ENCODE measurements at places on chromosomes 11 and 22.

- no peak for DNase-seq
These were observed 51.7 kb downstream of the GRAMD4 start for GRCh38 chr22:46671824-46672432.

- DNase-seq = no peak
These were observed 20.3 kb upstream of the WNT11 start for GRCh38 chr11:76226626-76227025.

GRCh38 chr11:12770435-12770834 lies 96.2 kb downstream of the TEAD1 start:
- no peak for DNase-seq

DNA sequence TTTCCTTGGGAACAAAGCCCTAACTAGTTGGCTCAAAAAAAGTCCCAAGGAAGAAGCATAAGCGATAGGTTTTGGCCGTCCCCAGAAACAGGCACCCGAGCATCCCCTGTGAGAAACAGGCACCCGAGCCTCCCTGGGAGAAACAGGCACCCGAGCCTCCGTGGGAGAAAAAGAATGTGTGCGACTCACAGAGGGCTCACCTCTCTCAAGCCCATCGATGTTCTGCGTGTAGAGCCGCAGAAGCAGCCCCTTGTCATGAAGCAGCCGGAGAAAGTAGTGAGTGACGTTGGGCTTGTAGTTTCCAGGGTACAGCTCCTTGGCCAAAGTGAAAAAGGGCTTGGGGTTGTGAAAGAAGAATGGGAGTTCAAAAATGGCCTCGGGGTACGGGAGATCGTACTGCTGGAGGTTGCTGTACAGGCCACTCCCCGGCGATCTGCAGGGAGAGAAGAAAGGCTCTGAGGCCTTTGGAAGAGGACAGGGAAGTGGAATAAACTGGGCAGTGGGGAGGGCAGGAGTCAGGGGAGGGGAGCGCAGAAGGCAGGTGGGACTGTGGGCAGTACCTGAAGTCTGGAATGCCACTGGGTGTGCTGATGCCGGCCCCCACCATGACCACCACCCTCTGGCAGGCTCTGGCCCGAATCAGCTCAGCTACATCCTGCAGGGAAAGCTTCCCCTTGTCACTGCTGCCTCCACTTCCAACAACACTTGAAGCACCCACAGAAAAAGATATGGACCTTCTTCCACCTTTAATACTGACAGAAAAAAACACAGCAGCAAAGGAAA lies 3.2 kb downstream of the SIRT3 start:
- DNase-seq = no peak

DNA sequence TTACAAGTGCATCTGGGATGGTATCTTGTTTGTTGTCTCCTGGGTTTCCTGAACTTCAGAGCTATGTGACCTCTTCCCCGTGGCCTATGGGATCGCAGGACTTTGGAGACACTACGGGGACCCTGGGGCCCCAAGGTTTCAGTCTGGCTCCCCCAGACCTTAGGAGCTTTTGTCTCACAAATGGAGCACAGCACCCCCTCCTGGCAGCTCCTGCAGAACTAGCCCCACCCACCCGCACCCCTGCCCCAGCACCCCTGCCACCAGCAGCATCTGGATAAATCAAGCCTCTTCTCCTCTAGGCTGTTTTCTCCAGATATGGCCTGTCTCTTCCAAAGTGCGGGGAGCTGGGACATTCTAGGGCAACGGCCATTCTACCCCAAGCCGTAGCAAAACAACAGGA lies 10.4 kb downstream of the RCOR2 start:
- peak; percentile 61 for DNase-seq

- no peak for DNase-seq
These were observed 5.7 kb upstream of the FBXO3 start for GRCh38 chr11:33779849-33780528.

DNA sequence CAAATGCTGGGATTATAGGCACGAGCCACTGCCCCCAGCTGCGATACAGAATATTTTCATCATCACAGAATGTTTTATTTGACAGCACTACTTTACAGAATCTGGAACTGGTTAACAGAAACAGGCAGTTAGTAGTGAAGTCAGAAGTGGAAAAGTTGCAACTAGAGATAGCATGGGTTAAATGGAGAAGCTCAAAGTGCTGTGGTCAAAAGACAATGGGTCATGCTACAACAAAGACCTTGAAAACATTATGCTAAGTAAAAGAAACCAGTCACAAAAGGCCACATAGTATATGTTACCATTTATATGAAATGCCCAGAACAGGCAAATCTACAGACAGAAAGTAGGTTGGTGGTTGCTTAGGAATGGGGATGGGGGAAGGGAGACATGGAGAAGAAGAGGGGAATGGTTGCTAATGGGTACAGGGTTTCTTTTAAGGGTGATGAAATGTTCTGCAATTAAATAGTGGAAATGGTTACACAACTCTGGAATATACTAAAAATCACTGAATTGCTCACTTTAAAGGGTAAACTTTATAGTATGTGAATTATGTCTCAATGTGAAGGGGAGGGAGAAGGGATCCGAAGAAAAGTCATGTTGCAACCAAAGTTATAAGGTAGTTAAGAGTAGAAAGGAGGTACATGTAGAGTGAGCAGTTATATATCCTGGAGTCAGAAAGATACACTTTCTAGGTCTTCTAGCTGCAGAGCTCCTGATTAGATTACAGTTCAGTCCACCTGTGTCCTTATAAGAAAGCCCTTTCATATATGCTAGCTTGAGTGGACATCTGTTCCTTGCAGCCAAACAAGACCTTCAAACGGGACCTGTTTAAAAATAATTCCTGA lies 46.3 kb upstream of the RAPSN start:
- DNase-seq = no peak

GRCh38 chr11:64148226-64148916 lies 17.5 kb downstream of the MACROD1 start:
- DNase-seq = peak; percentile 74

DNA sequence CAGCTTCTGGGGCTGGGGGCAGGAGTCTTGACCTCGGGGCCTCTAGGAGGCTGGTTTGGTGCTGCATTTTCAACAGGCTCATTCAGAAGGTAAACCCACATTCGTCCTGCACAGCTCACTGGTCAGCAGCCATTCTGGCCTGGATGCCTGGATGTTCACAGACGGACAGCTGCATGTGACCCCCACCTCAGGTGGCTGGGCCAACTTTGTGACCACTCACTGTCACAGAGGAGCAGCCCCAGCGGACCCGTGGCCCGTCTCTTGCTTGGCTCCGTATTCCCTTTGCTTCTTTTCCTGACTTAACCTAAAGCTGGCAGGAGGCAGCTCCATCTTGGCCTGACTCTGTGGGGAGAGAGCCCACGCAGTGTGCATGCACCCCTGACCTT lies 8.2 kb downstream of the DGCR8 start:
- DNase-seq = no peak

DNA sequence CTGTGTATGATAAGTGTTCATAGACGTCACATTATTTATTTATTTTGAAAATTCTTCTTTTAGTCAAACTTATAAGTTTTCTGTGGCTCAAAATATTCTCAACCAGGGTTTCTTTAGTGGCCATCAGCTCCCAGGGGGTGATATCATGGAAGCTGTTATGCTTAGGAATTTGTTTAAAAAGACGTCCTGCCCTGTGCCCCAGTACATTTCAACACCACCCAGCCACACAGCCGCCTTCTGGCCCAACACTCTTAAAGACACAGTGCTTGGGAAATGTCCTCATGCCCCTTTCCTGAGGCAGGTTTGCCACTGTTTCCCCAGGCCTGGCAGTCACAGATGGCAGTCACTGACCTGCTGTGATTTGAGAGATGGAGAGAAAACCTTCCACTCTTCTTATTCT lies 19.9 kb downstream of the TSKU start:
- DNase-seq = no peak

DNA sequence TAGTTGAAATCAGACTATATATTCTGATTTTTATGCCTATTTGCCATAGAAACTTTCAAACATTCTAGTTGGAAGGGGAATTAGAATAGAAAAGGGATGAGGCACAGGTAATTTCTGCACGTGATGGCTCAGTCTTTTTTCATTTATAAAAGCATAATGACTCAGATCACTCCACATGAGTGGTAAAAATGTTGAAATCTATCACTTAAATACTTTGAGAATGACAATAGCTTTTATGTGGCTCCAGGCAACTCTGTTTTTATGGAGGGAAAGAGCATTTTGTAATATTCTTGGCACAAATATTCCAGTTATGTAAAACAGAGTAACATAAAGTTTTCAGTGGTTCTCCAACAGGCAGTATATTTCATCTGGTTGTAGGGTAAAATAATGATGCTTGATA lies 5.9 kb upstream of the MMP3 start:
- no peak for DNase-seq

- no peak for DNase-seq
These were observed 22.1 kb downstream of the RPUSD4 start for GRCh38 chr11:126189109-126189929.

DNA sequence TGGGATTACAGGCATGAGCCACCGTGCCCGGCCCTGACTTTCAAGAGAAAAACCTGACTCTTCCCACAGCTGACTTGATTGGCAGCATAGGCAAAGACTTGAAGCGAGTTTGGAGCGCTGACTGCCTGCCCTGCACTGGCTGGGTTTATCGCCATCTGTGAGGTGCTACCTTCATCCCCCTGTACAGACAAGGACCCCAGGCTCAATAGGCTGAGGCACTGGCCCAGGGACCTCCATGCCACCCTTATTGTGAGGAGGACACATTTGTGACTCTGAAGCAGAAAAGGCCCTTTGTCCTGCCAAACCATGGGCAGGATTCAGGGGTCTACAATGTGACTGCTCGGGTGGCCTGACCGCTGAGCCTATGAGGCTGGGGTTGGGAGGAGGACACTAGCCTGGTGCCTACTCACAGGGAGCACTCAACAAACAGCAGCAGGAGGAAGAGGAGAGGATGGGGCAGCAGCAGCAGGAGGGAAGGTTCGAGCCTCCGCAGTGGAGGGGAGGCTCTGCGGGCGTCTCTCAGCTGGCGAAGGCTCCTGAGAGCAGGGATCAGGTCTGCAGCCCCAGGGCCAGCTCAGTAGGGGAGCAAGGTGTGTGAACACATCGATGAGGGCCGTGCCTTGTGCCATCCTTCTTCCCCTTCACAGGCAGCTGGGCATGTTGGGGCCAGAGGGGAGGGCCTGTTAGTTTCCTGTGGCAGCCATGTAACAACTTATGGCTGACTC lies 72.9 kb upstream of the WNT7B start:
- DNase-seq = no peak

DNA sequence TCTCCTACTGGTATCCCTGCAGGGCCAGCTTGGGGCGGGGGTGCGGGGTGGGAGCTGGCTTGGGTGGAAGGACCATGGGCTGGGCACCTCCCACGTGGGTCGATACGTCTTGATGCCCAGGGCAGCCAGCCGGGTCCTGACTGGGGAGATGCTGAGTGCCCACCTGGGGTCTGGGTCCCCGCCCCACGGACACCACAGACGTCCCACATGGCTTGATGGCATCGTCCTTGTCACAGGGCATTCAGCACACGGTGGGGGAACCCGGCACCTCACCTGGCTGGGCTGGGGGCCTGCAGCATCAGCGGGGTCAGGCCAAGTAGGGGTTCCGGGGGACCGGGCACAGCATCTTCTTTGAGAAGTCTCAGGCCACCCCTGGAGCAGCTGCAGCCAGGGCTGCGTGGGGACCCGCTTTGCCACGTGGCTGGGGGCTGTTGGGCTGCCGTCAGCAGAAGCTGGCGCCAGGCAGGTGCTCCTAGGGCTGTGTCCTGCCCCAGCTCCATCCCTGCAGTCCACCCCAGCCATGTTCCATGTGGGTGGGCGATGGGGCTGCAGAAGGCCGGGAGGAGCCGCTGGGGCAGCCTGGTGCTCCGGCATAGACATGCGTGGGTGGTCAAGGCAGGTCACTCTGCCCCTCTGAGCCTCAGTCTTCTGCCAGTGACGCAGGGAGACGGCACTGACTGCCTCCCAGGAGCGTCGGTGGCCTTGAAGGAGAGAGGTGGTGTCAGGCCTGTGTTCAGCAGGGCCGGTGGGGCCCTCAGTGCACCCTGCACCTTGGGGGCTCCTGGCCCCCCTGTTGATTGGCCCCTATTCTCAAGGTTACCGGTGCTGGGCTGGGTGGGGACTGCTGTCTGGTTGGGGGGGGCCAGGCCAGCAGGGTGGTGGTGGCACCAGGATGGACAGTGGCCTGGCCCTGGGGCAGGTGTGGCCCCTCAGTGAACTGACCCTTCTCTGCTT lies 8.4 kb downstream of the SELENOO start:
- no peak for DNase-seq

DNA sequence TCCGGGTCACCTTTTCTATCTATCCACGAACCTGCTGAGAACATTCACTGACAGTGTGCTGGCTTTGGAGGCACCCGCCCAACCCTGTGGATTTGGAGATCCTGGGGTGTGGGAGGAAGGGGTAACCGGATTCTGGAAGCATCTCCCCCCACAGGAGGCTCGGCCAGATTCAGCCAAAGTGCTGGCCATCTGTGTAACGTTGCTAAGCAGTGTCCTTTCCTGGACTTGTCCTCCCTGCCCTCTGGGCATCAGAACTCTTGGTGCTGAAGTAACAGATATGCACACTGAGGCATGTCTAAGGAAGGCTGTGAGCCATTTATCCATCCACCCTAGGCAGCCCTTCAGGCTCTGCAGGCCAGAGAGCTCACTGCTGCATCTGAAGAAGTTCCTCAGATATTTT lies 85.7 kb downstream of the SNX19 start:
- no peak for DNase-seq

GRCh38 chr11:121451178-121451985 lies 732 bp upstream of the SORL1 start:
- DNase-seq = no peak

GRCh38 chr11:35242412-35243242 lies 103.7 kb downstream of the CD44 start:
- no peak for DNase-seq

GRCh38 chr11:69664103-69664775 lies 10.9 kb downstream of the LTO1 start:
- no peak for DNase-seq

- DNase-seq = no peak
These were observed 2.9 kb downstream of the YPEL4 start for GRCh38 chr11:57646799-57647303.

DNA sequence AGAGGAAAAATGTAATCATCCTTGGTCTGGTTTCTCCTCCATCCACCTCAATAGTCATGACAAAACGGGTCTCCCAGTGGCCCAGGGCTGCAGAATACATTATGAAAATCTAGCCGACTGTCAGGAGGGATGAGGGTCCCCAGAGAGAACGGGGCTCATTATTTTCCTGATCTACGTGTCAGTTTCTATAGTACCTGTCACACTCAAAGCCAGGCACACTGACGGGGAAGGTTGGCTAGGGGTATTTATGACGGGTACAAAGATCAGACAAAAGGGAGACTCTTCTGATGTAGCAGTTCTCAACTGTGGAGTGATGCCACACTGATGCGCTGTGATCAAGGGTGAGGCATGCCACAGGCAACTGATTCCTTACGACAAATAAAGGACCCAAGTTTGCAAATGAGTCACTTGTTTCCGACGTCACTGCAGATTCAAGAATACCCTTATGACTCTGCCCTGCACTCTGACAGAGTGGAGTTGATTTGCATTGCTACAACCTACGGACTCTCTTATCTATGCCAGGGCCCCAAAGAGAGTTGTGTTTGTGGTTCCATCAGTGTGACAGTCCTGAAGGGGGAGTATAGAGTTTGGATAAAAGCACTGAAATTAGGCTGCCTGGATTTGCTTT lies 188.2 kb upstream of the TBCEL start:
- no peak for DNase-seq
